GM18507 (cell line): ENCODE measurements at places on chromosomes 7 and 10.
A peak's percentile ranks its signal among the peaks of the same experiment; 100 is the strongest.

DNA sequence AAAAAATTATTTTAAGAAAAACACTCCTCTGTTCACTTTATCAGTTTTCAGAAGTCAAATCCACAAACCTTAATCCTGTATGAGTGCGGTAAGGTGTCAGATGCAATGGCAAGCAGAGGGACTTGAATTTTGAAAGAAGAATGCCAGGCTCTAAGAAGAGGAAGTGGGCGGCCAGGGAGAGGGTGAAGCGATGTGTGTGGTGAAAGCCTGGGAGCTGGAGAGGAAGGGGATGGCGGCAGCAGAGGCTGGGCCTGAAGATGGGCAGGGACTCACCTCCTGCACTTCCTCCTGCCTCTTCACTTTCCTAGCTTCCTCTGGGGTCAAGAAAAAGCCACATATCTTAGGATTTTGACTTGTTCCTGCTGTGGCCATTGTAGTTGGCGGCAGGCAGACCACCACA, 609.6 kb downstream of the PARD3 start:
- DNase-seq: no peak

DNA sequence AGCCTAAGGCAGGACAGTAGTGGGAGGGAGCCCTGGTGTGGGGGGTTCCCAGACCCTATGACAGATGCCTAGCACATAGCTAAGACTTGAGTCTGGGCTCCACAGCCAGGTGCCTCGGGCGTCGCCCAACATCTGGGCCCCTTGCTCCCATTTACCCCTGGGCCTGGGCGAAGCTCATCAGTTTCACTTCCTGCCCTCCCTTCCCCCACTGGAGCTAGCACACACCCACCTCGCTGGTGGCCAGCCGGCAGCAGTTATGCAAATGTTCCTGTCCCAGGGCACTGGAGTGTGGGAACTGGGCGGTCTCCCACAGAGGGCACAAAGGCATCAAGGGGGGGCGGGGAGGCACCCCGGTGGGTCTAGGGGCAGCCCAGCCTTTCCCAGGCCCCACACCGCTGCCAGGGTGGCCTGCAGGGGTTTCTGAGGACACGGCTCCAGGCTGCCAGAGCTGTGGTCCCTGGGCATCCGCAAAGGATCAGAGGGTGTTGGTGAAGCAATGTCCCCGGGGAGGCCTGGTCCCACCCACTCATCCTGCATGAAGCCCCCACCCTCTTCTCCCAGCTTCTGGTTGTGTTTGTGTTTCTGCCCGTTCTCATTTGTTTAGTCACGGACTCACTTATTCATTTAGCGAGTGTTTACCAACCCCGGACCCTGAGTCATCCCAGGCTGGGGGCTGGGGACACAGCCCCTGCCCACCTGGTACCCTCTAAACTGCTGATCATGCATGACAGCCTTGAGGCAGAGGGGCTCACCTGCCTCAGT, 20.4 kb downstream of the SH2B2 start:
- peak; percentile 78 for DNase-seq

GRCh38 chr10:13490503-13490902, 38.3 kb downstream of the BEND7 start:
- no peak for DNase-seq

- DNase-seq: no peak
Observed at GRCh38 chr7:44754802-44755697, 6.4 kb downstream of the ZMIZ2 start.

- DNase-seq: no peak
Observed at GRCh38 chr10:92440578-92440977, 133.3 kb downstream of the IDE start.

- DNase-seq: no peak
Observed at GRCh38 chr7:88322151-88322550, 15.5 kb upstream of the STEAP4 start.

- no peak for DNase-seq
Observed at GRCh38 chr10:73287441-73287840, 35.0 kb upstream of the MRPS16 start.
